SJCRH30 (cell line): ENCODE measurements at places on chromosomes 13 and 19. TPM values are rescaled to one million over a fixed set of nuclear protein-coding genes. Genes with fewer than 3 reads are reported as not detected.

GRCh38 chr13:93769607-93770006, 543.0 kb downstream of the GPC6 start:
- DNase-seq = no peak

GRCh38 chr19:1809678-1810077, 2.4 kb downstream of the ATP8B3 start:
- DNase-seq = no peak

GRCh38 chr13:29489650-29490560, 105.6 kb downstream of the SLC7A1 start:
- no peak for DNase-seq

DNA sequence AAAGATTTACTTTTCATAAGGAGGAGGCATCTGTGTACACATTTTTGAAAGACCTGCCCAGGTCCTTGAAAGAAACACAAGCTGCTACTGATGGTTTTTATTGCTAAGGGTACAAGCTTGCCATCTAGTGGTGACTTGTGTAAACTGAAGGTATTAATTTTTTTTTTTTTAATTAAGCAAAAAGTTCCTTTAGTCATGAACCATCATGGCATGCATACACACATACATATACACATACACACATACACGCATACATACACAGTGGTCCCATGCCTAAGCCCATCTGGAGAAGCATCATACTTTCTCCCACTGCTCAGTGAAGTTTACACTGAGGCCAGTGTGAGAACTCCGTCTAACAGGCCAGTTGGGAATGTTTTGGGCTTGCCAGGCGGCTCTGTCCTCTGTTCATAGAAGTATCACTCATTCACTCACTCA, 312.5 kb downstream of the DCLK1 start:
- DNase-seq = no peak

DNA sequence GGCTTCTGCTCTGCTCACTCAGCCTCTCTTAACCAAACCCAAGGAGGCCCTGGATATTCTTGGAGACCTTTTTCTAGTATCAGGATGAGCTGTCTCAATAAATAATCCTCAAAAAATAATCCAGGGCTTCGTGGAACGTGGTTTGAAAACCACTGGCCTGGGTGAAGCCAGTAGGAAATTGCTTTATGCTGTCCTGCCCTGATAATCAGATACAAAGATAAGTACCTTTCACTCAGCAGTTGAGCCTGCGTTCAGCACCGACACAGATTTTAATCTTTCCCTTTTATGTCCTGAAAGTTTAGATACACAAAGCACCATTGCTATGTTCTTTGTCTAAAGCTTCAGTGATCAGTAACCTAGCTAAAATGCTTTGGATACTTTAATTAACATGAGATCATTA, 460.0 kb downstream of the RFC3 start:
- DNase-seq = no peak

Gene SIAH3
- total RNA-seq = not detected in 2 replicates

DNA sequence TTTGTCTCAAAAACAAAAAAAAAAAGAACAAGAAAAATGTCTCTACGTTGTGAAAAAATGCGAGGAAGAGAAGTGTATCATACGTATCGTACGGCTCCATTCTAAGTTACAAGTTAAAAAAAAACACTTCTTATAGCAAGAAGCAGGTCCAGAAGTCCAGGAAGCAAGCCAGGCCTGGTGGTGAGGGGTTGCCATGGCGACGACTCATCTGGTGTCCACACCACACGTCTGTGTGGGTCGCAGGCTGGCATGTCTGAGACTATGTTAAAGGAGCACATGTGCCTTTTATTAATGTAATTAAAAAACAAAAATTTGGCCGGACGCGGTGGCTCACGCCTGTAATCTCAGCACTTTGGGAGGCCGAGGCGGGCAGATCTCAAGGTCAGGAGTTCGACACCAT, 5.9 kb downstream of the MED16 start:
- DNase-seq = no peak

GRCh38 chr13:74070065-74070464, 64.1 kb downstream of the KLF12 start:
- no peak for DNase-seq

Gene SBK2
- total RNA-seq = 6.8 and 6.9 TPM in 2 replicates
